Effector CD8-positive, alpha-beta T cell (primary cell): ENCODE measurements at places on chromosomes 13 and 19.

- DNase-seq, result no peak
Measured at GRCh38 chr13:102291587-102292218, 110.1 kb downstream of the FGF14 start.

GRCh38 chr13:27790523-27790922 lies 1.8 kb upstream of the GSX1 start:
- DNase-seq, result no peak

GRCh38 chr13:42334329-42334706 lies 62.4 kb downstream of the AKAP11 start:
- DNase-seq, result no peak

- no peak for DNase-seq
Measured at GRCh38 chr13:96161141-96161540, 71.2 kb downstream of the HS6ST3 start.

DNA sequence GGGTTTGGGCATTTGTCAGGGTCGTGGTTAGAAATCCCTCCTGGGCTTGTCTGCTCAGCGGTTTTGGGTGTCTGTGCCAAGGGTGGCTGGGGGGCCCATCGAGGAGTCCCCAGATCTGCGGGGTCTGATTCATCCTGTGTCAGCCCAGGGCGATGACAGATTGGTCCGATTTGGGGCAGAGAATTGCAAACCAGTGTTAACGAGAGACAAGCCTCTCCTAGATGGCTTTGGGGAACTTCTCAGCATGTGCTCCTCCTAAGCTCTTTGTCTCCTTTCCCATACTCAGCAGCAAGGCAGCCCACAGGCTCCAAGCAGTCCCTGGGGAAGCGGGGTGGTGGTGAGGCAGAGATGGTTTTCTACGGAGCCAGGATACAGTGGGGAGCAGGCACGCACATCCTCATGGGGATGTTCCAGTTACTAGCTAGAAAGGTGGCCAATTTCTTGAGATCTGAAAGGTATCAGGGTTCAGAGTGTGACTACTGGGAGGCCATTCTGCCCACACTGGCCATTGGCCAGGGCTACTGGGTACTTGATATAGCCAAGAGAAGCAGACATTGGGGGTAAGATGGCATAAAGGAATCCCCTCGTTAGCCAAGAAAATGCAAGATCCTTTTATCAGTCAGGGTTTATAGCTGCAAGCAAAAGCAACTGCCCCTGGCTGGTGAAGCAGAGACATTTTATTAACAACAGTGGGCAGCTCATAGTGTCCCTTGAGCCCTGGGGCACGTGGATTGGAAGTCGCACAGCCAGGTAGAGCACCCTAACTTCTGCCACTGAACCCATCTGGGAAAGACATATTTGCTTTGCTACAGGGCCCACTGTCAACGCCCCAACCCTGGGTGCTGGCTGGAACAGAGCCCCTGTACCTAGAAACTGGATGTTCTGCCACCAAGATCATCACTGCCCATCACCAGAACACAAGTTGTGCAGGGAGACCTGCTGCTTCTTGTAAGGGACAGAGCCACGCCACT lies 63.6 kb downstream of the RGCC start:
- no peak for DNase-seq

GRCh38 chr19:19579533-19580361 lies 38.7 kb downstream of the PBX4 start:
- DNase-seq, result no peak

GRCh38 chr13:27338816-27339215 lies 68.2 kb downstream of the RASL11A start:
- DNase-seq, result no peak

- DNase-seq, result no peak
Measured at GRCh38 chr13:112160558-112160957, 93.6 kb downstream of the SOX1 start.

DNA sequence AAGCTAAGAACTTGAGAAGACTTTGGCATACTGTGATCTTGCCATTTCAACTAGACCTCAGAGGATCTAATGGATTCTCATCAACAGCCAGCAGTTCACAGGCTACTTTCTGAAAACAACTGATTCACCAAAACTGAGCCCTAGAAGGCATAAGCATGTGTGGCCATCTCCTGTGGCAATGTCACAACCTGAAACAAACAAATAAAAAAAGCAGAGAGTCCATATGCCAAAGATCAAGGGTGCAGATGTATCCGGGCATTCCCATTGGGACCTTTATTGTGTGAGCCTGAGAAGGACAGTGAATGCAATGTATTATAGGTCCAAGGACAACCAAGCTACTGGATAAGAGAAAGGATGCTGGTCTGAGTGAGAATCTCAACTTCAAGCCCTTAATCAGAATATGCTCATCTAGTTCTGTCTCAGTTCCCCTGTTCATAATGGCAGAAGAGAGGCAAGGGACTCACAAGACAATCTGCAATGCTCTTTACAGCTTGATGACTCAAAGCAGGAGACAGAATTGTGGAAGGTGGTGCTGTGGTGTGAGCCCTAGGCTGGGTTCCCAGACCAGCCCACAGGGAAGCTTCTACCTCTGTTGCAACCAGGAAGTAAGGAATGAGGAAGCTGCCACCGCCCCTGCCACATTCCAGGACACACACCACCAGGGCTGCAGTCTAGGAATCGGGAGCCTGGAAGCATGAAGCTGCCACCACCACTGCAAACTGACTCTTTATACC lies 133.7 kb downstream of the RAP2A start:
- DNase-seq, result no peak

DNA sequence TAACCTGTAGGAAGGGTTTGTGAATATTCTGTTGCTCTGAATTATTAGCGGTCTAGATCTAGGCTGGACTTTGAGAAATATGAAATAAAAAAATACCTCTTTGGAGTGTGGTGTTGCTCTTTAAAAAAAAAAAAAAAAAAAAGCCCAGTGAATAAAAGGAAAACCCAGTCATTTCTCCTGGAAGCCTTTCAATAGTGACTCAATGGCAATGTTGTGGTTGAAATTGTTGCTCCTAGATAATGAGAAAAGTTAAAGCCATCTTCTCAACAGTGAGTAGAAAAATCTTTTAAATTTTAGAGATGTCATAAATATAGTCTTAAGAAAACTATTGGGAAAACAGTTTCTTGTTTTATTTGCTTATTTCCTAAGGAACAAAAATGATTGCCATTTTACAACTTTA lies 135.3 kb downstream of the RFC3 start:
- no peak for DNase-seq

DNA sequence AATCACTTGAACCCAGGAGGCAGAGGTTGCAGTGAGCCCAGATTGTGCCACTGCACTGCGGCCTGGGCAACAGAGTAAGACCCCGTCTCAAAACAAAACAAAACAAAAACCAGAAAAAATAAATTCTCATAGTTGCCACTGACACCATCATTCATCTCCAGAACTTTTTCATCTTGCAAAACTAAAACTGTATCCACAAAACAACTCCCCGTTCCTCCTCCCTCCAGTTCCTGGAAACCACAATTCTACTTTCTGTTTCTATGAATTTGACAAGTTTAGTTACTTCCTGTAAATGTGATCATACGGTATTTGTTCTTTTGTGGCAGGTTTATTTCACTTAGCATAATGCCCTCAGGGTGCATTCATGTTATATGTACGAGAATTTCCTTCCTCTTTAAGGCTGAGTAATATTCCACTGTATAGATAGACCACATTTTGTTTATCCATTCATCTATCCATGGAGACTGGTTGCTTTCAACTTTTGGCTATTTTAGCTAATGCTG lies 13.2 kb upstream of the ADGRE5 start:
- DNase-seq, result no peak

- peak; percentile 52 for DNase-seq
Measured at GRCh38 chr19:1837625-1838105, 10.6 kb downstream of the REXO1 start.

- DNase-seq, result no peak
Measured at GRCh38 chr13:31930490-31930889, 101.1 kb upstream of the FRY start.

DNA sequence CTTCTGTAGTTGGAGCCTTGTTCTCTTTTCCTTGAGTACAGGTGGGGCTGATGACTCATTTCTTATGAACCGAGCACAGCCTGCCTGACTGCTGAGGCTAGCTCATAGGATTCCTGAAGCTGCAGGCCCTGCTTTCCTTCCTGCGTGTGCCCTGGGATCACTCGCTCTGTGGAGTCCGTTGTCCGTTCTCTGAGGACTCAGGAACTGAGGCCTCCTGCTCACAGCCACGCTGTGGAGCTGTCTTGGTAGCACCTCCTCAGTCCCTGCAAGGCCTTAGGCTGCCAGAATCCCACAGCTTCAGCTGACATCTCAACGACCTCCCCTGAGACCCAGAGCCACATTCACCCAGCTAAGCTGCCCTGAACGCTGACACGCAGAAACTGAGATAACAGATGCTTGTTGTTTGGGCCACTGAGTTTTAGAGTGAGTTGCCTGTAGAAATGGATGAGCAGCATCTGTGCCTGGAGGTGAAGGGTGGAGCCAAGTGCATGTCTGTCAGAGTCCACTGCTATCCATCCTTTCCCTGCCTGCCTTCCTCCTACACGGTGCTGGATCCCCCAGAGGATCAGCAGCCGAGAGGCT lies 72.9 kb downstream of the ARHGEF7 start:
- no peak for DNase-seq

DNA sequence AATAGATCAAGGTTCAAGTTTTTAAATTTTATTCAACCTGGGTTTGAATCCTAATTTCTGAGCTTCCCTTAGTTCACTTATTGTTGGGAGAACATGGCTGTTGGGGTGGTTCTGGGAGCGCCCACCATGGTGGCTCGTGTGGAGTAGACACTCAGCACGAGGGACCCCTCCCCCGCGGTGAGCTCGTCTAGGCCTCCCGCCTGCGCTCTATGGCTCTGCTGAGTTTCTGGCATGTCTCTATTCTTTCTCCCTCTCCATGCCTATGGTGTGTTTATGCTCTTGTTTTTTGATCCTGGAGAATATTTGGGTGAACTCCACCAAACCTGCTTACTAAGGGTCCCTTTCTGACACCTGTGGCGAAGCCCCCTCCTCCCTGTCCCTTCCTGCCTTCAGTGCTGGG lies 1.6 kb upstream of the EPN1 start:
- DNase-seq, result no peak

- no peak for DNase-seq
Measured at GRCh38 chr19:2544576-2545415, 68.9 kb downstream of the GADD45B start.

DNA sequence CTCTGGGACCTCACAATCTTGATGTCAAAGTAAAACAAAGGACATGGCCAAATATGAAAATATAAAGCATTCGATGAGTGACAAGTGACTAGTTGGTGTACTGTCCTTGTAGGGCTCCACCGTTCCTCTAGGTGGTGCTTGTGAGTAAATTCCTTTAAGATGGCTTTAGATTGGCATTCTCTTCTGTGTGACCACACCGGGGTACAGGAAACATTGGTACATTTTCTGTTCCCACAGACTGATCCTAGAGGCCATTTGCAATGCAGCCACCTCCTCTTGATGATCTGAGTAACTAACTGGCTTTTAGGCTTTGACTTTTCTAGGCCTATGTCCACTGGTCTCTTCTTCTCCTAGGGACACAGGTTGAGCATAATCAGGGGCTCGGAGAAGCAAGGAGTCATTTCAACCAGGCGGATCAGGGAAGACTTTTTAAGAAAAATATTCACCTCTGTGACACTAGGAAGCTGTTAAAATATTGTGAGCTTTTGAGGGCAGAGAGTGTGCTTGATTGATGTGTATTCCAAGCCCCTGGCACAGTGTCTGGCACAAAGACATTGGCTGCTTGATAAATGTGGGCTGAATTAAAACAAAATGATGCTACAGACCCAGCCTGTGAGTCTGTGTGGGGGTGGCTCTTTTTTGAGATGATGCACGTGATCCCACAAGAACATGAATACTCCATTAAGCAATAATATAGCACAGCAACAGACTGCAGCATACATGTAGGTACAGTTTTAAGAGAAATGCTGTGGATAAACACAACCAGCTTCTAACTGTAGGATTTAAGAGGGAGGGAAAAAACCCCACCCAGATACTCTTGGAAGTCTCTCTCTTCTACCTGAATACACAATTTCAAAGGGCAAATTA lies 21.0 kb downstream of the EPSTI1 start:
- DNase-seq, result peak; percentile 6

GRCh38 chr13:108444448-108444847 lies 174.9 kb downstream of the TNFSF13B start:
- DNase-seq, result no peak

DNA sequence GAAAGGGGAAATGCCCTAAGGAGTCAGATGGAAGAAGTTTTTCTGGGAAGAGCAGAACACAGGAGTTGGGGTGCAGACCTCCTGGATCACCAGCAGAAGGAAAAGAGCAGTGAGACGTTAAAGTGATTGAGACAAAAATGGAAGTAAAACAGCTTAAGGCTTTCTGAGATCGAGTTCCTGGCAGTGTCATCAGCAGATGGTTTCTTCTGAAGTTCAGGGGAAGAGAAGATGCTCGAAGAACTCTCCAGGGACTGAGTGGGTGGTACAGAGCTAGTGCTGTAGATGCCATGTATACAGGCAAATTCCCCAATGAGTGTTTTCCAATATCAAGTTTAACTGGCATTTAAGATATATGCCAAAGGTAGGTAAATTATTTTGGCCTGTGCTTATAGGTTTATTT lies 272.2 kb upstream of the KLF12 start:
- DNase-seq, result no peak

DNA sequence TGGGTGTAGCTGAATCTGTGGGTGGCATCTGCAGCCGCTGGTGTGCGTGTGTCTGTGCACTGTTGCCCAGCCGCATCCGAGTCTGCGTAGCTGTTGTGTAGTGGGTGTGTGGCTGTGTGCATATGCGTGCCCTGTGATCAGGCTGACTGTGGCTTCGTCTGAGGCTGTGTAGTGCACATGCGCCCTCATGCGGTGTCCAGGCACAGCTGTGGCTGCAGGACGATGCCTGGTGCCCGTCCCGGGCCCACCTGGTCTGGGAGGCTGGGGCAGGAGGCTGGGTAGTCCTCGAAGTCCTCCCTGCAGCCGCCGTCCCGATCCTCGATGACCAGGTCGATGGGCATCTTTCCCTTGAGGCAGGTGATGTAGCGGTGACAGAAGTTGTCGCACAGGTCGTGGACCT lies 4.9 kb downstream of the MEIS3 start:
- DNase-seq, result no peak

DNA sequence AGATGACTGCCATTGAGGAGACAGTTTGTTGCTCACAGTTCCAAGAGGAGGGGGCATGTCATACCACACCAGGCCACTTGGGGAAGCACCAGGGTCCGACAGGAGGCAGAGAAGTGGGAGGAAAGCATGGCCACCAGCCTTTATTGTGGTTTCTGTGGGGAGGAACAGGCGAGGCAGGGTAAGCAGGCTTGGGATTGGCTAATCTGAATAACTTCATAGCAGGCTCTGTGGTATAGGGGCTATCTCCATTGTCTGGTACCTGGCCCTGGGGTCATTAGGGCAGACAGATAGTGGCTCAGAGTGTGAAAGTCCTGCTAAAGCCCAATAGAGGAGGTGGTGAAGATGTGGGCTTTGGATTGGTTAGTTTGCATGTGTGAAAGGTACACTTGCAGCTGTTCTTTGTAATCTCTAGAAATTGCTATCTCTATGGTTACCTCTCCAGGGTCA lies 35.5 kb downstream of the CBY2 start:
- no peak for DNase-seq
